Stimulated activated CD8-positive, alpha-beta memory T cell treated with anti-CD3 and anti-CD28 coated beads, Interleukin-7, amount 100 ng/mL, for 1 hour (primary cell): ENCODE measurements at places on chromosomes 6 and 20.

DNA sequence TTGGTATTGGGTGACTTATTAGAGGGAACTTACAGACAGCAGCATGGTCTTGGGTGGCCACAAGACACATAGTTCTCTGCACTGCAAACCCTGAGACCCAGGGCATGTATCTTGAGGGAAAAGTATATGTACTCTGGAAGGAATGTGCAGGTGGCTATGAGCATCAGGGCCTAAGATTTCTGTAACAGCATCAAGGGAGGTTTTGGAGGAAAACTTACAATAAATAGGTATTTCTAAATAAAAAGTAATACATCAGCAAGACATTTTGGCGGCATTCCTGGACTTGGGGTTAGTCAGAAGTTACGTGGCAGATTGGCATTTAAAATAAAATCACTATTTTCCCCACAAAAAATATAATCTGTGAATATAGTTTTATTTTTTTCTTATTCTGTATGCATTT lies 8.0 kb upstream of the STX7 start:
- no peak for DNase-seq

DNA sequence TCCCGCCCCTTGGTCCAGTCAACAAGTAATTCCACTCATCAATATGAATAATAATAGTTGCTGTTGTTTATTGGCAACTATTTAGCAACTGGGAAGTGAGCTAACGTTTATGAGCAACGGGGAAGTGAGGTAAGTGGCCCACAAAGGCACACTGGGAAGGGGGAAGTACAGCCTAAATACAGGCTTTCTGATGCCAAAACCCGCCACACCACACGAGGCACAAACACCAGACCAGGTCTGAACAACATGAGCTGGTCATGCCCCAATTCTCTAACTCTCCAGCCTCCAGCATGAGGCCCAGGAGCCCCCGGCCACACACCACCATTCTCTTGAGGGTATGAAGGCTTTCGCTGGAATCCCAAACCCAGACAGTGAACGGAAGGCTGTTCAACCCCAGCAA lies 50.8 kb downstream of the PREX1 start:
- no peak for DNase-seq

DNA sequence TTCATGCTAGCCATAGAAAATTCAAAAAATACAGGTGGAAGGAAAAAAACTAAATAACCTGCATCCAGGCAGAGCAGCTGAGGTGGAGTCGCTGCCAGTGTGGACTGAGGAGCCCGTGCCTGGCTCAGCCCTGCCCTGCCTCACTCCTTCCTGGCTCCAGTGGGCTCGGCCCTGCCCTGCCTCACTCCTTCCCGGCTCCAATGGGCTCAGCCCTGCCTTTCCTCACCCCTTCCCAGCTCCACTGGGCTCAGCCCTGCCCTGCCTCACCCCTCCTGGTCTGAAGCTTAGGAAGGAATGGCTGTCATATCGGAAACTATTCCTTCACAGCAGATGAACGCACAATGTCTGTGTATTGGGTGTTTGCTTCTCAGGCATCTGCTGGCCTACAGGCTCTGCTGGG lies 142.1 kb downstream of the SMOC2 start:
- no peak for DNase-seq

- no peak for DNase-seq
Observed at GRCh38 chr6:130928158-130928912, 101.1 kb downstream of the SMLR1 start.

- no peak for DNase-seq
Observed at GRCh38 chr6:35718911-35719381, 17.9 kb upstream of the ARMC12 start.

DNA sequence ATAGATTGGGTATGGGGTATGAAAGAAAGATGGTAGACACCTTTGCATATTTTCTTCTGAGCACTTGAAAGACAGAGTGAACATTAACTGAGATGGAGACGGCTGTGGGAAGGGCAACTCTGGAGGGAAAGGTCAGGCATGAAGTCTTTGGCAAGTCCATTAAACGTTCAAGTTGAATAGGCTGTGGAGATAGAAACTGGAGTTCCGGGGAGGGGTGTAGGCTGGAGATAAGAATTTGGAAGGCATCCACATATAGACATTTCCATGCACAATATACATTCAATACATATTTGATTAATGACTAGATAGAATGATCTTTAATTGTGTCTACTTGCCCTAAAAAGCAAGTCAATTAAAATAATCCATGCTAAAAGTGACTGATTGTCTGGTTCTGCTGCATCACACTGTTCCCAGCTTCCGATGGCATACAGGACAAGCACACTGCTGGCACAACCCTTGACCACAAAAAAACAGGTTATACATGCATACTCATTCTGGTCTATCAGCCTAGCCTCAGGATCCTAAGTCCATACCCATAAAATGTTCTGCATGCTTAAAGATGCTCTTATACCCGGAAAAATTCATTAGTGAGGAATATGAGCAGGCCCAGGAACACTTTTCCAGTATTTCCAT lies 1.9 kb upstream of the MYLK4 start:
- DNase-seq, result no peak

DNA sequence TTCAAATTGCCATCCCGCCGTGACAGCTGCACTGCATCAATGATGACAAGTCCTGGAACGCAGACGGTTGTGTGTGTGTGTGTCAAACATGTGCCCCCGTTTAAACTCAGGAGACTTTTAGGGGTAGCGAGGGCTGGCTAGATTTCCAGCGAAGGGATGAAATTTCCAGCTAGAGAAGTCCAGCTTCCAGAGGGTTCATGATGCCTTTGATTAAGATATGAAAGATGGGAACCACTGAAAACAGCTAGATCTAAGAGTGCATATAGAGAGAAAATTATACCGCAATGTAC lies 644 bp downstream of the KIZ start:
- no peak for DNase-seq

DNA sequence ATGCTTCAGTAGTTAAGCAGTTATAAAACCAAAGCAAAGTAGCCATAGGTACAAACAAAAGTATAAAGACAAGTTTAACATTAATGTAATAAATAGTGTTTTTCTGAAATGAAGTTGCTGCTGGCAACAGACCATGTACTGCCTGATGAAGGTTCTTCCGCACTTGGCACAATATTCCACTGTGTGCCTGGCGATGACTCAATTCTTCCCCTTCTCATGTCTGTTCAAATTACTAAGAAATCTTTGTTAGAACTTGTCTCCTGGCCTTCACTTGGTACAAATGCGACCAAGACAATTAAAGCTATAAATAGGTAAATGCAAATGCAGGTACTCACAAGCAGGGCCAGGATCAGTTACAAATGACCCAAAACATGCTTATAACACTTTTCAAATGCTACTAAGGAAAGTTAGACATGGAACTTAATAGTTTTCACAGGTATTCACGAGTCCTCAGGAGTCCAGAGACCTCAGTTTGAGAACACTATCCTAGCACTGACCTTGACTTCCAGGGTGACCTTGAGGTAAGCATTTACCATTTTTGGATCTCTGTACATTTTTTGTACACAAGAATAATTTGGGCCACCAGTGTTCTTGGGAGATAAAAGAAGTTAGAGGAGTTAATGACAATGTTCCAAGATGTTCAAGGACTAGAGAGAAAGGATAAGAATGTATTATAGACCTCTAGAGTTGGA lies 8.1 kb upstream of the DDR1 start:
- DNase-seq, result no peak

GRCh38 chr20:41508335-41508734 lies 109.8 kb downstream of the CHD6 start:
- no peak for DNase-seq
